Left renal cortex interstitium (tissue), 4 donors: ENCODE measurements at places on chromosomes 16 and 17. TPM values are rescaled to one million over a fixed set of nuclear protein-coding genes. Genes with fewer than 3 reads are reported as not detected.

Gene SLC25A10
- polyA plus RNA-seq, result 22.9 TPM

DNA sequence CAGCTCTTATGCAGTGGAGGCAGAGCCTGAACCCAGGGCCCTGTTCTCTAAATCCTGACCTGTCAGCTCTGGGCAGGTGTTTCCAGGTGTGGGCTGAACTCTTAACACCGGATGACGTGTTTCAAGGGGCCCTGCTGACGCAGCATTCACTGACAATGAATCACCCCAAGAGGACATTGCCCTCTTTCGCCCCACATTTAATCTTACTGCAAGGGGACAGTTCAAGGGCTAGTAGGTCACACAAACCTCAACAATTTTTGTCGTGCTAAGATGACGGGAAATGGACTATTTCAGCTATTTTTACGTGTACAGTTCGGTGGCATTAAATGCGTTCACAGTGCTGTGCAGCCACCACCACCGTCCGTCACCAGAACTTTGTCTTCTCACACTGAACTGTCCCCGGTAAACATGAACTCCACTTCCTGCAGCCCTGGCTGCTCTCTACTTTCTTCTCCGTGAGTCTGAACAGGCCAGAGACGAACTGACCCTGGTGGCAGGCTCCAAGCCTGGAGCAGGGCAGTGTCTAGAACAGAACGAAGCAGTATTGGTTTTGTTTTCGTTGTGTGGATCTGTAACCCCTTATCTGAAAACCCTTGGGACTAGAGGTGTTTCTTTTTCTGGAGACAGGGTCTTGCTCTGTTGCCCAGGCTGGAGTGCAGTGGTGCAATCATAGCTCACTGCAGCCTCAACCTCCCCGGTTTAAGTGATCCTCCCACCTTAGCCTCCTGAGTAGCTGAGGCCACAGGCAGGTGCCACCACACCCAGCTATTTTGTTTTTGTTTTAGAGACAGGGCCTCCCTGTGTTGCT, 88.4 kb upstream of the CIBAR2 start:
- no peak for DNase-seq

DNA sequence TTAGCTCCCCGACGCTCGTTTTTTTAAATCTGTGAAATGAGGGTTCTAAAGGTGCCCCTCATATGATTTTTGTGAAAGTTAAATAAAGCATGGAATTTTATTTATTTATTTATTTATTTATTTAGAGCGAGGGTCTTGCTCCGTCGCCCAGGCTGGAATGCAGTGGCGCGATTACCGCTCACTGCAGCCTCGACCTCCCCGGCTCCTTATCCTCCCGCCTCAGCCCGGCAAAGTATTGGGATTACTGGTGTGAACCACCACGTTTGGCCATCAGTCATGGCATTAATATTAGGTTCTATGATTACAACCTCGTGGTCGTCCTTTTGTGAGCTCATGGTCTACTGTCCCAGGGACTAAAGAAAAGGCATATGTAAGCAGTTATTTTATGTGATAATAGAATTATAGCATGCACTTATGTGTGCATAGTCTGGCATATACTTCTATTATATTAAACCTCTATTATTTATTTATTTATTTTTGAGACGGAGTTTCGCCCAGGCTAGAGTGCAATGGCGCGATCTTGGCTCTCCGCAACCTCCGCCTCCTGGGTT, 557 bp upstream of the LUC7L start:
- DNase-seq, result no peak

DNA sequence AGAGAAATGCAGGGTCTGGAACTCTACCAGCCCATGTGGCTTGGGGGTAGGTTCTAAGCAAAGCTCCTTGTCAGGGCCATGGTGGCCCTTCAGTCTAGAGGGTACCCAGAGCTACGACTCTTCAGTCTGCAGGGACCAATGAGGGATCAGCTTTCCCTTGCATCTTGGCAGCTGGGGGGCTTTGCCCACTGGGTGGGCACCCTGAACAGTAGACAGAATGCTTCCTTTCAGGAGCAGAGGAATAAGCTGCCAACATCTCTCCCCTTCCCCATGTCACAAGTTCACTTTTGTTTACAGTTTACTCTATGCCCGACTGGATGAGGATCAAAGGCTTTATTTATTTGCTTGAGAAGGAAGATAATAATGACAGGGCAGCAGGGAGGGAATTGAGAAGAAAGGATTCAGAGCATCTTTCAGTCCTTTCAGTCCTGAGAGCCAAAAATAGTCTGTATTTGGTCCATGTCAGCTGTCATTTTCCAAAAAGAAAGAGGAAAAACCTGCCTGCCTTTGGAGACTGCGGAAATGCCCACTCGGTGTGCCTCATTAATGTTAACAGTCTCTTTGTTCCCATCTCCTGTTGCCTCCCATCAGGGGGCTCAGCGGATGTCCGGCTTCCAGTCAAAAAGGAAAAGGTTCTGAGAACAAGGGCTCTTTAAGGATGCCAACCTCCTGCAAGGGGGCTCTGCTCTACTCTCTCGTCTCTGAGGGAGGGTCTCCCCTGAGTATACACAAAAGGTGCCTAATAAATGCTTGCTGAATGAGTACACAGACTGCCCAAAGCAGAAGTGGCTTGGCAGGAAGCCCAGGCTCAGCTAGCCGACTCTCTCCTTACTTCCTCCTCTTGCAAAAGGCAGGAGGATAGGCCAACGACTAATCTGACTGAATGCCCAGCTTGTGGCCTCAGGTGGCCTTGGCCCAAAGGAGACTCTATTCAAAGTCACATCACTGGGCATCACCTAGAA, 17.1 kb downstream of the TRAF4 start:
- no peak for DNase-seq

DNA sequence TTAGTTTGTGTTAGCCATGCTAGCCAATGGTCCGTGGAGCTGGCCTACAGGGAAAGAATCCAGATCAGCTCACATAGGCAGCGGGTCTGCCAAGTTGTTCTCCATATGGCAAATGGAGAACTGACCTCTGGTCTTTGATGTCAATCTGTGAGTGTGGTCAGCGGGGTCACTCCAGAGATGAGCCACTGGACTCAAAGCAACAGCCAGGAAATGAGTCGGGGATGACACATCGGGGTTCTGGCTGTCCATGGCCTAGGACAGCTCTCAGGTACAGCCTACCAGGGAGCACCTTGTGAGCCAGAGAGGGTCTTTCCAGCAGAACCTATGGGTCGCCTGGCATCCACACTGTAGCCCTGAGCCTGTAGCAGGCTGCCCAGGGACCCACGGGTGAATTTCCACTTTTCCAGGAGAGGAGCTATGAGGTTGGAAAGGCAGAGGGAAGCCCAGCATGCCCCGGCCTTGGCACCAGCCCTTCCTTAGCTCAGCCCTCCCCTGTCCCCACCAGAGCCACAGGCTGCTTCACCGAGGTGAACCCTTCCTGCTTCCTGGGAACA, 203.0 kb upstream of the TNRC6C start:
- no peak for DNase-seq

DNA sequence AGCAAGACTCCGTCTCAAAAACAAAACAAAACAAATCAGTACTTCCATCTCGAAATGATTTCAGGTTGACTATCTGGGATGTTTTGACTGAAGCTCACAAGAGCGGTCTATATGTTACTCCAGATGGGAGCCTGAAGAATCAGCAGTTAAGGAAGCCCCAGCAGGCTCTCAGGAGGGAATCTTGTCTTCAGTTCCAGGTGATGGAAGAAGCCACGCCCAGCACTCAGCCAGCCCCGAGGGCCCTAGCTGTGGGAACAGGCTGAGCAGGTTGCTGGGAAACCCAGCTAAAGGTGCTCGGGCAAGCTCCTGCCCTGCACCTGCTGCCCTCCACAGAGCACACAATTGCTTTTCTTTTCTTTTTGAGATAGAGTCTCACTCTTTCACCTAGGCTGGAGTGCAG, 32.4 kb downstream of the WIPI1 start:
- DNase-seq, result no peak

Gene LMF1
- polyA plus RNA-seq, result 14.6 TPM

DNA sequence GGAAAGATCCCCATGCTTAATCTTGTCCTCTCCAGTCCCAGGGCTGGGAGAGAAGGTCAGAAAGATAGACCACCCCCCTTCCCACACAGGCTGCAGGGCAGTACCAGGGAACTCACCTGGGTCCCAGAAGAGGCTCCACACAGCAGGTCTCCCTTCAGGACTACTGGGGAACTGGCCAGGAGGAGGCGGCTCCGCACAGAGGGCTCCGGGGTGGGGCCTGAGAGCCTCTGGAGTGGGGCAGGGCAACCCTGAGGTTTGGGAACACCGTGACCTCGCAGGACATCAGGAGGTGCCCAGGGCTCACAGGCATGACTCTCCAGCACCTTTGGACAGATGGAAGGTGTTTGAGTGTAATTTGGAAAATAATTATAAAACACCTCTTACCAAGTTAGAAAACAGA, 11.0 kb downstream of the ABCA3 start:
- DNase-seq, result no peak

DNA sequence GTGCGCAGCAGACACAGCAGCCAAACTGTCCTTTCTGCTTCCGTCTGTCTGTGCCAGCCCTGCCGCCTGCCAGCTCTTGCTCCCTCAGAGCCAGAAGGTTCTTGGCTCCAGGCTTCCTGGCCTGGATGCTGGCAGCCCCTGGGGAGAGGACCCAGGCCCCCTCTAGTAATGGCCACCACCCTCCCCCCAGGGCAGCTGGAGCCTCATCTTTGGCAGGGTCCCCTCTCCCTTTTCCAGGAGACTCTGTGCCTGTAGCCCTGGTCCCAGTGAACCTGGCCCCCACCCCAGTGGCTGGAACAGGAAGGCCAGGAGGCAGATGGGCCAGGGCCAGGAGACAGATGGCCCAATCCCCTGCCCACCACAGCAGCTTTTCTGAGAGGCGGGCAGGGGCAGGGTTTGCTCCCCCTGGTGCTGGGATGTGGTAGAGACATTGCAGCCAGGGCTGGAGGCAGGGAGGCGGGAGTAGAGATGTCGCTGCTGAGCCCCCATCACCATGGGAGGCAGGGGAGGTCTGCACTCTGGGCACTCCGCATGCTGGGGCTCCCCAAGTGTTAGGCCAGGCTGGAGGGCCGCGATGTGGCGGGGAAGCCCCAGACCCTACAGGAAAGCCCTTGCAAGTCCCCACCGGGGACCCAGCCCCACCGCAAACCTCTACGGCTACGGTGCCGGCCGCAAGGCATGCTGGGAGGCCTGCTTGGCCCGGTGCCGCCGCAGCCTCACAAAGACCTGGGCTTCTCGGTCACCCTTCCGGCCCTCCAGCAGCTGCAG, 16.7 kb downstream of the UNC13D start:
- no peak for DNase-seq

DNA sequence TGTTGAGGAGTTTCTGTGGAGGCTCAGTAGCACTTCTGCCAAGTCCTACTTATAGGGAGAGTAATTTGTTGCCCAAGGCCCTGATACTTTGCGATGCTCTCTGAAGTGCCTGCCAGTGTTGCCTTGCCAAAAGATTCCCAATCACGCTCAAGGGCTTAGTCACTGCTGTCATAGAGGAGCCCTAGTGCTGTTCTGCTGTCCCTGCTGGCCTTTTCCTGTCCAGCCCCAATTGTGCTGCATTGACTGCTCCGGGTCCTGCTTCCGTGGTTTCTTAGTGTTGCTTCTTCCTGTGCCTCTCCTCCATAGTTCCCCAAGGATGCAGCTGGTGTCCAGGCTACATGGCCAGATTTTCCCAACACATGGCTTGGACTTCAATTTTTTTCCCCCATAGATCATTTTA, 13.9 kb downstream of the NUP93 start:
- no peak for DNase-seq

DNA sequence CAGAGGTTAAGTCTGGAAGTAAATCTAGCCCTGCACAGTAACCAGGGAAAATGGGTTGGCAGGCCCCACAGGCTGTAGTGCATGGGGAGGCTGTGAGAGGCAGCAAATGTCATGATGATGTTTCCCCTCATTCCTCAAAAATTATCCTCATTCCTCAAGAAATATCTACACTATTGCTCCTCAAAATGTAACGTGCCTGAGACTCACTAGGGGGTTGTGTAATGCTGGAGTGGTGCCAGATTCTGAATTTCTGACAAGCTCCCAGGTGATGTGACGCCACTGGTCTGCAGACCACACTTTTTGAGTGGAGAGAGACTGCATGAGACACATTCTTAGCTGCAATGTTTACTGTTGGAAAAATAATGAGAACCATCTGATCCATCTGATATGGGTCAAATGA, 1.2 kb upstream of the MPP3 start:
- DNase-seq, result no peak

DNA sequence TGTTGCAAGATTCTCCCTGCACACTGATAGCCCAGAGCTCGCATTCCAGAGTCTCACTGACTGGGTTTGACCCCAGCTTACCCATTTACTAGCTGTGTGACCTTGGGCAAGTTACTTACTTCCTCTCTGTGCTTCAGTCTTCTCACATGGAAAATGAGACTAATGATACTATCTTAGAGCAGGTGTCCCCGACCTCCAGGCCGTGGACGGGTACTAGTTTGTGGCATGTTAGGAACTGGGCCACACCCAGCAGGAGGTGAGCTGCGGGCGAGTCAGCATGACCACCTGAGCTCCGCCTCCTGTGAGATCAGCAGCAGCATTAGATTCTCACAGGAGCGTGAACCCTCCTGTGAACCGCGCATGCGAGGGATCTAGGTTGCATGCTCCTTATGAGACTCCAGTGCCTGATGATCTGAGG, 15.8 kb downstream of the ANKFY1 start:
- DNase-seq, result no peak
